ENCODE measurements at places on chromosomes 7 and 10.

DNA sequence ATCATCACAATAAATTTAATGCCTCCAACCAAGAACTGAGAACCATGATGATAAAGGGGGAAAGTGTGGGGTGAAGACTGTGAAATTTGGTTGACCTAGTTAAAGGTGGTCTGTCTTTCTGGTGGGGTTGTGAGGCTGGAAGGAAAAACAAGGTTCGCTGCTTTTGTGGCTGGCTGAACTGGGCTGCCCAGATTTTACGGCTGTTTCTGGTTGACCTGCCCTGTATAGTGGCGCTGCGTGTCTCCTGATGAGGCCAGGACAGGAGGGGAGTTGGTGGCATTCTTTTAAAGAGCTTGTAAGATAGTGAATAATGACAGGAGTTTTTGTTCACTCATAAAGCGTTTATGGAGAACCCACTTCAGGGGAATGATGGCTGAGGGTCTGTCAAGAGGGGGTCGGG lies 101.8 kb downstream of the CYP26A1 start:
- DNase-seq: no peak

GRCh38 chr10:27030060-27030459 lies 70.2 kb downstream of the ANKRD26 start:
- DNase-seq: no peak

GRCh38 chr10:109773288-109774120 lies 149.8 kb downstream of the XPNPEP1 start:
- no peak for DNase-seq

GRCh38 chr7:154647625-154648024 lies 355.3 kb downstream of the PAXIP1 start:
- no peak for DNase-seq

- DNase-seq: no peak
Observed at GRCh38 chr10:14282276-14282675, 48.4 kb downstream of the FRMD4A start.

DNA sequence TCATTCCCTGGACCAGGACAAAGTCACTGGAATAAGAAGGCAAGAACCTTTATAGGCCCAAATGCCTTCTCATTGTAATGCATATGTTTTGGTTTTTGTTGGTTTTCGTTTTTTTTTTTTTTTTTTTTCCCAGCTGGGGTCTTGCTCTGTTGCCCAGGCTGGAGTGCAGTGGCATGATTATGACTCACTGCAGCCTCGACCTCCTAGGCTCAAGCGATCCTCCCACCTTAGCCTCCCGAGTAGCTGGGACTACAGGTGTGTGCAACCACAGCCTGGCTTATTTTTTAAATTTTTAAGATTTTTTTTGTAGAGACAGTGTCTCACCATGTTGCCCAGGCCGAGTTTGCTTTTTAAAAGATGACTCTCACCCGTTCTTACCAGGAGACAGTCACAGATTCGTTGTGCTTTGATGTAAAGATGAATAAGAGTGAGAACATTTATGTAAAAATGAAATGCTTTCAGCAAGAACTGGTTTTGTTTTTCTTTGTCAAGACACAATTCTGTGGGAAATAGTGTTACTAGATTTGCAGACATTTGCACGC lies 7.6 kb downstream of the IQCE start:
- no peak for DNase-seq

- no peak for DNase-seq
Observed at GRCh38 chr7:118182593-118183427, 1.2 kb upstream of the LSM8 start.

DNA sequence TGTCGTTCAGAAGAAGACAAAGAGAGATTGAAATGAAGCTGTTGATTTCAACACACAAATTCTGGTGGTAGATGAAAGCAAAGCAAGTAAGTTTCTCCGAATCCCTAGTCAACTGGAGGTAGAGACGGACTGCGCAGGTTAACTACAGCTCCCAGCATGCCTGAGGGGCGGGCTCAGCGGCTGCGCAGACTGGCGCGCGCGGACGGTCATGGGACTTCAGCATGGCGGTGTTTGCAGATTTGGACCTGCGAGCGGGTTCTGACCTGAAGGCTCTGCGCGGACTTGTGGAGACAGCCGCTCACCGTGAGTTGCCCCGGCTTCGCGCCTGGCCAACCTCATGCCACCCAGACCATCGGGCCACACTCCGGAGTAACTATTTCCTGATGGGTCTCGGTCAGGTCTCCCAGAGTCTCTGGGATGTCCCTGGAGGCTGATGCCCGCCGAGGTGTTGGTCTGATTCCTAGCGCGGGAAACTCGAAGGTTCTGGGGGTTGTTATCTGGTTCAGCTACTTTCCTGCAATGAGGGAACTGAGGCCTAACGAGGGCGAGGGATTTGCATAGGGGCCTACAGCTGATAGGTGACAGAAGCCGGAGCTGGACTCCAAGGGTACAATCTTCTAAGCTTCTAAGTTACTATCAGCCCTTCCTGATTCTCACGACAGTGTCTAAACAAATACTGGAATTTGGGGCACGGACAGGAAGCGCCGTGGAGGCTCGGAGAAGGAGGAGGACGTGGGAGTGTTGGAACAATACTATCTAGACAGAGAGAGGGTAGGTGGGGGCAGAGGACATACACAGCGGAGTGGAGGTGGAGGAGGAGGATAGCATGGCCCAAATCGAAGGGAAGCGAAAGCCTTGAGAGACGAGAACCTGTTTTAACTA lies at the start of gene RPP30:
Gene RPP30, plus strand, starts transcription at position 209 of the 882 bp plus-strand sequence. Its CDS starts 13 bp downstream, at position 222.
- peak; percentile 84 for DNase-seq

- no peak for DNase-seq
Observed at GRCh38 chr7:141698247-141699015, 3.5 kb downstream of the DENND11 start.

GRCh38 chr7:133691727-133692610 lies 435.2 kb upstream of the LRGUK start:
- DNase-seq: no peak

DNA sequence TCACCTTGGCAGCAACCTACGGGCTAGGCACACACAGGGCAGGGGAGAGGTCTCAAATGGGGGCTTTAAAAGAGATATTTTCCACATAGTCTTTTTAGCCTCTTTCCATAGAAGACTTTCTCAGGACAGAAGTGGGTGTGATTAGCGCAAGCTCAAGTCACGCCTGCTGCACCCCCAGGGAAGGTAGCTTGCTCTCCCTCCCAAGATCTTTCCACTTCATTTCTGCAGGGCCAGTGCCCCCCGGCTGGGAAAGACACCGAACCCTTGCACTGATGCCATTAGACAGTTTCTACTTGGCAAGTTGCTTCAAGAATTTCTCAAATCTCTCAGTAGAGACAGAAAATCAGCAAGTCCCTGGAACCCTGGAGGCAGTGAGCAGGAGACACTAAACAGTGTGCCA lies 19.4 kb downstream of the CHST15 start:
- no peak for DNase-seq

GRCh38 chr7:95636140-95636940 lies 40.0 kb upstream of the PDK4 start:
- DNase-seq: no peak

- DNase-seq: no peak
Observed at GRCh38 chr10:112525200-112525599, 78.2 kb downstream of the VTI1A start.

- peak; percentile 36 for DNase-seq
Observed at GRCh38 chr7:78018641-78019446, 220.3 kb downstream of the PHTF2 start.

DNA sequence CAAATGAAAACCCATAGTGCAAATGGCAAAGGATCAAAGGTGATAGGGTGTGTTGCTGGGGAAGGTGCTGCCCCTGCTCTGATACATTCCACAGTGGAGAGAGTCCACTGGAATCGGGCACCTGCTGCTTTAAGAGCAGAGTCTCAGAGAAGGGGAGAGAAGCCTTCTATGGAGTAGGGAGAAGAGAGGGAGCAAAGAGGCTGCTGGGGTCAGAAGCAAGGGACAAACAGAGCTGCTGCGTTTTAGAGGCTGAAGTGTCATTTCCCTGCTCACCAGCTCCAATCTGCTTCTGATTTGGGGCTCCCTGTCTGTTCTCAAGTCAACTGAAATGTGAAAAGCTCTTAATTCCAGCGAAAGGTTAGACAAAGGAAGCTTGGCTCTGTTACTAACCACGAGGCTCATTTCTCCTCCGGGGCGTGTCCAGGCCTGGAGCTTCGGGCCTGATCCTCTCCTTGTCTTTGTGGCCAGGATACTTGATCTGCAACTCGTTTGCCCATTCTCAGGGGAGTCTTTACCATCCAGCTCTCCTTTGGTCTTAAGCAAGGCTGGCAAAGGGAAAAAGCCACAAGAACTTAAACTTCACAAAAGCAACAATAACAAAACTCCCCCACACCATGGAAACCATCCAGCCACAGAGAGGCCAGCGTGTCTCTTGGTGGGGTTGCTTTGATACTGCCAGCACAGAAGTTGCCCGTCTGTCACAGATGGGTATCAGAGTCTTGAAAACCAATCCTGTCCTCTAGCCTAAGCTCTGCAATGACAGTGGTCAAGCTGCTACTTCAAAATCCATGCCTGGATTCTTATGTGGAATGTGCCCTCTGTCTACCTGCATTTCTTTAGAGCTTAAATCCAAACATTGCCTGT lies 692.6 kb downstream of the SUGCT start:
- DNase-seq: no peak

- no peak for DNase-seq
Observed at GRCh38 chr10:125204400-125204799, 44.0 kb upstream of the CTBP2 start.

DNA sequence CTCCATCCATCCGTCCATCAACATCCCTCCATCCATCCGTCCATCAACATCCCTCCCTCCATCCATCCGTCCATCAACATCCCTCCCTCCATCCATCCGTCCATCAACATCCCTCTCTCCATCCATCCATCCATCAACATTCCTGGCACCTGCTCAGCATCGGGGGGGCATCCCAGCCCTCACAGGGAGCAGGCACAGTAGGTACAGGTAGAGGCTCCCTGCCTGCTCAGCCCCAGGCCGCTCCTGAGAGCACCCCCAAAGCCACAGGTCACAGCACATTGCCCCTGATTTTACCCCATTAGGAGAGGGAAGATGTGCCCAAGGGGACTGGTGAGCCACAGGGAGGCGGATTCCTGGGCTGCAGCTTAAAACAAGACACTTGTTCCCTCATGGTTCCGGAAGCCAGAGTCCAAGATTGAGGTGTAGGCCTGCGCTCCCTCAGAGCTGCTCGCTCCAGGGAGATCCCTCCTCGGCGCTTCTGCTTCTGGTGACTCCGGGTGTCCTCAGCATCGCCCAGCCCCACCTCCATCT lies 21.1 kb upstream of the CFAP46 start:
- no peak for DNase-seq

GRCh38 chr10:62048919-62049623 lies 147.6 kb downstream of the ARID5B start:
- peak; percentile 66 for DNase-seq

DNA sequence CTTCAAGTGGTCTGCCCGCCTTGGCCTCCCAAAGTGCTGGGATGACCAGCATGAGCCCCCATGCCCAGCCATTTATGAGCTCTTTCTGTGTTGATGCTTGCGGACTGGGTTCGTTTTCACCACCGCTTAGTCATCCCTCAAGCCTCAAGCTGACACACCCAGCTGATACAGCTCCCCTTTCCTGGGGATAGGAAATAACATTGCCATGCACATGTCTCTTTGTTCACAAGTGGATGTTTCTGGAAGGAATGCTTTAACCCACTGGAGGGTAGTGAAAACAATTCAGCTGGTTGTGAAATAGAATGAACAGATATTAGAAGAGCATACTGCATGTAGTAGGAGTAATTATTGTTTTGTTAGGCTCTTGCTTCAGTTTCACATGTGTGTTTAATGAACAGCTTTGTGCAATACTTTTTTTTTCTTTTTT lies 8.5 kb upstream of the METTL27 start:
- no peak for DNase-seq

DNA sequence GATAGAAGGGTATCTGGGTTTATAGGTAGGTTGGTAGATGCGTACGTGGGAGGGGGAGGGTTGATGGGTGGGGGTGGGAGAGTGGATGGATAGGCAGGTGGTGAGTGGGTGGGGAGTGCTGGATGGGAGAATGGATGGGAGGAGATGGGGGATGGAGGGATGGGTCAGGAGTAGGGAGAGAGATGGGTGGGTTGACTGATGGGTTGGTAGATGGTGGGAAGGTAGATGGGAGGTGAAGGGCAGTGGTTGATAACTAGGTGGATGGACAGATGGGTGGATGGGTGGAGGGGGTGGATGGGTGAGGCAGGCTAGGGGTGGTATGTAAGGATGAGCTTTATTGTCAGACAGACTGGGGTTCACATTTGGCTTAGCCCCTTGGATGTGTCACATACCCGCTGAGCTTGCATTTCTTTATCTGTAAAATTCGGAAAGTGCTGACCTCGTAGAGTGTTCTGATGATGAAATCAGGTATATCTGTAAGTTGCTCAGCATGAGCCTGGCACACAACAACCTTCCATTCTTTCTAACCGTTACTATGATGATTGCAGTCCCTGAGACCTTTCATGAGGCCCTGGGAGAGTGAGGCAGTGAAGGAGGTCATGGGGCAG lies 34.3 kb downstream of the SLIT1 start:
- DNase-seq: no peak

DNA sequence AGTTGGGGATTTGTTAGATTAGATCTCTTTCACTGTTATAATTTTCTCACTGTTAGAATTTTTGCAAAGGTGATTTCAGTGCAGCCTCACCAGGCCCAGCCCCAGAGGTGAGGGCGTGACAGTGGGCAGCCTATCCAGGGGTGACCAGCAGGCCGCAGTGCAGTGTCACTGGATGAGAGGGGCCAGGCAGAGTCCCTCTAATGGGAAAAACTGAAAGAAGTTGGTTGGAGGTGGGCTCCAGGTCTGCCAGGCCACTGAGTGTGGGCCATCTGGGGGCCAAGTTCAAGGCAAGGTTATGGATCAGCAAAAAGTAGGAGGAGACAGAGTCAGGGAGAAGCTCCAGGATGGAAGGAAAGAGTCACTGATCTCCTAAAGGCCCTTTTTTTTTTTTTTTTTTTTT lies 90.5 kb upstream of the SDK1 start:
- no peak for DNase-seq

- no peak for DNase-seq
Observed at GRCh38 chr7:133053321-133053891, 28.5 kb downstream of the CHCHD3 start.

DNA sequence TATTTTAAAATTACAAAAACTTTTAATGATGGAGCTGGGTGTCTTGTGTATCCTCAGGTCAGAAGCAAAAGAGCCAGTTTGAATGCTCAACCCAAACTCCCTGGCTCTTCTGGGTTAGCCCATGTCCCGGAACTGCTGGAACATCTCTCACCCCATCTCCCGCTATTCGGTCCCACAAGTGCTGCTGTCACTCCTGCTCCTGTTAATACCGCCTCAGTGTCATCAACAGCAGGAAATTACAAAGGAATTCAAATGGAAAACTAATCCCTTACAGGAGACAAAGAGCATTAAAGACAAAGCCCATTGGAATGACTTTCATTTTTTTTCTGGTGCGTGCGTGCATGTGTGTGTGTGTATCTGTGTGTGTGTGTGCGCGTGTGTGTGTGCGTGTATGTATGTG lies 112.0 kb upstream of the C7orf33 start:
- no peak for DNase-seq

- DNase-seq: no peak
Observed at GRCh38 chr10:108653531-108653930, 1269.8 kb downstream of the XPNPEP1 start.

Measured in liver (tissue), 10 donors.